ENCODE measurements at places on chromosomes 1 and 21. TPM values are rescaled to one million over a fixed set of nuclear protein-coding genes. Genes with fewer than 3 reads are reported as not detected.
A peak's percentile ranks its signal among the peaks of the same experiment; 100 is the strongest.

GRCh38 chr1:10932088-10932487 is 80.4 kb upstream of the TARDBP start:
- no peak for DNase-seq

GRCh38 chr21:34704119-34704518 is 35.3 kb downstream of the CLIC6 start:
- DNase-seq: no peak

- no peak for DNase-seq
These were observed 69.6 kb upstream of the B3GALT2 start for GRCh38 chr1:193256019-193256418.

DNA sequence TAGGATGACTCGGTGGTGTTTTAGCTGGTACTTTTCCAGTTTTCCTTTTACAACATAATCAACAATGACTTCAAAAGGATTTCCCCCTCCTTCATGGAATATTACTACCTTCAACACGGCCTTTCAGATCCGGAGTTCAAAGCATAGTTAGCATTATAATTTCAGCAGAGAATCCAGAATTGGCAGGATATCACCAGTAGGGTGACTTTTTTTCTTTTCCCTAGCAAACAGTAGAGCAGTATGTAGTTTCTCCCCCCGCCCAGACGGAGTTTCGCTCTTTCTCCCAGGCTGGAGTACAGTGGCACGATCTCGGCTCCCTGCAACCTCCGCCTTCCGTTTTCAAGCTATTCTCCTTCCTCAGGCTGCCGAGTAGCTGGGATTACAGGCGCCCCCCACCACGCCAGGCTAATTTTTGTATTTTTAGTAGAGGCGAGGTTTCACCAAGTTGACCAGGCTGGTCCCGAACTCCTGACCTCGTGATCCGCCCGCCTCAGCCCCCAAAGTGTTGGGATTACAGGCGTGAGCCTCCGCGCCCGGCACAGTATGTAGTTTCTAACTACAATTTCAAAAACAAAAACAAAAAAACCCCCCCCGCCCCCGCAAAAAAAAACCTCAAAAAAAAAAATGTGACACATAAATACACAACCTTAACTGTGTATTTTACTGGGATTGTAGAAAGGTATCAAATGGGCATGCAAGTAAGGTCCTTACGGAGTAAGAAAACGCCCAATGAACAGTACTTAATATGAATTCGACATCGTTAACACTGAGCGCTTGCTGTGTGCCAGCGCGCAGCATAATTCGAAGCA is 1.5 kb upstream of the COX20 start:
- peak; percentile 85 for DNase-seq

- no peak for DNase-seq
These were observed 59.7 kb downstream of the DESI2 start for GRCh38 chr1:244712669-244713068.

DNA sequence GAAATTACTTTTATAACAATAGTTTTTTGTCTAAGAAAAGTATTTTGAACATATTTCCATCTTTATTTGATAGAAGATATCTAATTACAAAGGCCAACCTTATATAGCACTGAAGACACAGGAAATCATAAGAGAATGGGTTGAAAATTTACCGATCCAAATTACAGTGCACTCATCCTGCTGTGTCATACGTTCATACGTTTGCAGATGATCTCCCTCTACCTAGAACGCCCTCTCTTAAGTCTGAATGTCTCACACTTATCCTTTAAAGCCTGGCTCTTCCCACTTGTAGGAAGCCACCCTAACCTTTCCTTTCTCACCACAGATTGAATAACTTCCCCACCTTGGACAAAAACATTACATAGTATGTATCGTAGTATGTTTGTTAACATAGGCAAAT is 9.3 kb downstream of the ASH1L start:
- no peak for DNase-seq

- no peak for DNase-seq
These were observed 604 bp downstream of the FGR start for GRCh38 chr1:27634177-27634984.

TMEM125 gene
- not detected for total RNA-seq

HOOK1 gene
- total RNA-seq: not detected

JAM2 gene
- not detected for total RNA-seq

CFHR3 gene
- total RNA-seq: not detected
